ENCODE measurements at places on chromosomes 5 and 9.

GRCh38 chr5:123438902-123439301, 15.7 kb upstream of the CEP120 start:
- DNase-seq, result no peak

- no peak for DNase-seq
Measured at GRCh38 chr5:94793816-94794198, 175.3 kb downstream of the SLF1 start.

- no peak for DNase-seq
Measured at GRCh38 chr9:81680006-81680405, 9.3 kb downstream of the TLE1 start.

DNA sequence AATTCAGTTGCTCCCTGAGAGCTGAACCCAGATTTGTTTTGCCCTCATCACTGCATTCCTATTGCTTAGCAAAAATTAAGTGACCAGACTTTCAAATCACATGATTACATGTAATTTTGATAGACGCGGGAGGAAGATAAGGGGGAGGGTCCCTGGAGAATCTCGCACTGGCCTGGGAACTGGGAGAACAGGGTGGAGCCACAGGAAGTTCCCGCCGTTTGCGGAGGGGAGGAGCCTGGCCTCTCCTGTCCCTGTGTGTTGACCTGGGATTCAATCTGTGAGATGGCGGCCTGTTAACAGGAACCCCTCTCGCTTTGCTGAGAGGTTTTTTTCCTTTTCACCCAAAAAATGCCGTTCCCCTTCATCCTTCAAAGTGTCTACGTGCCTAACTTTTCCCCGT, 142.9 kb upstream of the OR13F1 start:
- DNase-seq, result no peak

- DNase-seq, result no peak
Measured at GRCh38 chr5:171606414-171607024, 179.1 kb upstream of the SMIM23 start.

GRCh38 chr5:69334793-69335268, 2.2 kb upstream of the CCDC125 start:
- peak; percentile 55 for DNase-seq

DNA sequence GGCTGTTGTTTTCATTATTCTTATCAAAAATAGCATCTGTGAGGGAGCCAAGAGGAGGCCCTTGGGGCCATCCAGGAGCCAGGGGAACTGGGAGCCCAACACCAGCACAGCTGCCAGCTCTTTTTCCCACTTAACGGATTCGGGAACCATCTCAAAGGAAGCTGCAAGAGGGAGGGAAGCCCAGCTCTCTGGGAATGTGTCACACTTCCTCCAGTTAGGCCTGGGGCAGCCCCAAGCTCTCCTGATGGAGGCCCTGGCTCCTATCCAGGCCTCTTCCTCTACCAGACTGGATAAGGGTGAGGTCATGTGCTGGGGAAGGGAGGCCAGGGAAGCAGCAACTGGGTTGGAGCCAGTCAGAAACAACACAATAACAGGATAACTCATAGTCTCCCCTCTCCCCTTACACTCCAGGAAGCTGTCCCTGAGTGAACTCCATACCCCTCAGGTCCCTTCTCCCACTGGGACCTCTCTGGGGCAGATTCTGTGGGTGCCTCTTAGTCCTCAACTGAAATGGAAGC, 12.7 kb downstream of the CSF2 start:
- DNase-seq, result no peak

All from T follicular helper cell (primary cell).